WTC11 (cell line): ENCODE measurements at places on chromosomes 3 and 15. TPM values are rescaled to one million over a fixed set of nuclear protein-coding genes. Genes with fewer than 3 reads are reported as not detected.
A peak's percentile ranks its signal among the peaks of the same experiment; 100 is the strongest.

Gene SMARCC1
- total RNA-seq, result 237 to 249 TPM (median 243 TPM) in 3 replicates

DNA sequence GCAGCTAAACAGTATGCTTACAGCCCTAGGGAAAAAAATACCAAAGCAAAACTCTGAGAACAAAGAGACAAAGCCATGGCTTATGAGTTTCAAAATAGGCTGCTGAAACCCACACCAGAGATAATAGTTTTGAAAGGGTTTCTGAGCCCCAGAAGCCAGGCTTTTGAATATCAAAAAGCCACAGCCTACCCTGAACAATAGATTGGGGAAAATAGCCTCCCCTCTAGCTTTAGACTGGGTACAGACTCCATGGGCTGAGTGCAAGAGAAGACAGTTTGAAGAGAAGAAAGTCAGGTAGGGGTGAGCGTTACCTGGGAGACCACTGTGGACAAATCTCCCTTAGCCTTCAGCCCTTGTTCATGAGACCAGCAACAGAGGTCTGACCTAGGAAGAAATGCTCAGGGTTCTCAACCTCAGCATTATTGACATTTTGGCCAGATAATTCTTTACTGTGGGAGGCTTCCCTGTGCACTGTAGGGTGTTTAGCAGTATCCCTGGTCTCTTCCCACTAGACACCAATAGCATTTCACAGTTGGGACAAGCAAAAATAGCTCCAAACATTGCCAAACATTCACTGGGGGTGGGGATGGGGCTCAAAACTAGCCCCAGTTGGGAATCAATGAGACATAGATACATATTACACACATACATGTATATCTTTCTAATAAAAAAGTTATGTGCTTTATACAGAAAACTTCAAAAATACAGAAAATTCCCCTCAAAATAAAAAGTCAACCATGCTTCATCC lies 11.6 kb upstream of the TAFA4 start:
- no peak for DNase-seq

- DNase-seq, result no peak
Observed at GRCh38 chr3:62774221-62774620, 101.0 kb downstream of the CADPS start.

- DNase-seq, result peak; percentile 92
Observed at GRCh38 chr3:122793568-122794416, at the start of gene HSPBAP1. Gene HSPBAP1 (minus strand): TSS chr3:122793831. CDS start chr3:122793680, 151 bp downstream.

DNA sequence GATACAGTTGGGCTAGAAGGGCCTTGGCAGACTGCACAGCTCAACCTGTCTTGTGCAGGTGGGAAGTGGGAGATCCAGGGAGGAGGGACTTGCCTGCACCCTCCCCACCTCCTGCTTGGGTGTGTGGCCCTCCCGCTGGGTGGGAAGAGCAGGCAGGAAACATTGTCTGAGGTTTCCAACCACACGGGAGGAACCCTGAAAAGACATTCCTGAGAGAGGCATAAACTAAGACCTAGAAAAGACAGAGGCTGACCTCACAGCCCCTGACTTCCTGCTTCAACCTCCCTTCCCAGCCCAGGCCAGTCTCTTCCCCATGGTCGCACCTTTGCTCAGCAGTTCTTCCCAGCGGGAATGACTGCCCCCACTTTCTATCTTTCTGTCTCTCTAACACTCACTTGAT lies 46.3 kb upstream of the INSYN1 start:
- DNase-seq, result no peak

Gene STAB1
- total RNA-seq, result 1.9 to 2.6 TPM (median 2.1 TPM) in 3 replicates

Gene NISCH
- total RNA-seq, result 83.7 to 86.3 TPM (median 85.0 TPM) in 3 replicates

DNA sequence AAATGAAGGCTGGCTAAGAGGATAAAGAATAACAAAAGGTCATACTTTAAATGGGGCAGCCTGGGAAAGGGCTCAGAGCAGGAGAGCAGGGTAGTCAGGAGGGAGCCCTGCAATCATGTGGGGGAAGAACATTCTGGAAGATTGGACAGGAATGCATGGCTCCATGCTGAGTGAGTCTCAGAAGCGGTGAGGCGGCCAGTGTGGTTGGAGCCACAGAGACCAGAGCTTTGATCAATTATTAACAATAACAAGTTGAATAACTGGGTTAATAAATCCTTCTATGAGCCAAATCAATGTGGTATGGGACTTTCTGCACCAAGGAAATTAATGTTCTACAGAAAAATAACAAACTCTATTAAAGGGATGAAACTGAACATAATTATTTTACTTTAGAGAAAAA lies 57.9 kb upstream of the DCUN1D1 start:
- no peak for DNase-seq

DNA sequence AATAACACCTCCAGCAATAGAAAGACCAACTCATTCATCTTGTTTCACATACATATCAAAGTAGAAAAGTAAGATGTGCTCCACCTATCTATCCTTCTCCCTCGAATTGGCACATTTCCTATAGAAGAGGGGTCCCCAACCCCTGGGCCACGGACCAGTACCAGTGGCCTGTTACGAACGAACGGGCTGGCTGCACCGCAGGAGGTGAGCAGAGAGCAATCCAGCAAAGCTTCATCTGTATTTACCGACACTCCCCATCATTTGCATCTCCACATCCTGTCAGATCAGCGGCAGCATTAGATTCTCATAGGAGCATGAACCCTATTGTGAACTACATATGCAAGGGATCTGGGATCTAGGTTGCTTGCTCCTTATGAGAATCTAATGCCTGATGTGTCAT lies 95.0 kb upstream of the CGNL1 start:
- peak; percentile 42 for DNase-seq

Gene AMOTL2
- total RNA-seq, result 76.9 to 85.4 TPM (median 79.9 TPM) in 3 replicates

Gene GOLGA8J
- total RNA-seq, result 0.11 to 0.33 TPM in 2 of 3 replicates, not detected in the other

GRCh38 chr3:173676094-173676493 lies 278.6 kb downstream of the NLGN1 start:
- DNase-seq, result no peak

GRCh38 chr3:125072749-125073389 lies 17.1 kb upstream of the HEG1 start:
- no peak for DNase-seq

DNA sequence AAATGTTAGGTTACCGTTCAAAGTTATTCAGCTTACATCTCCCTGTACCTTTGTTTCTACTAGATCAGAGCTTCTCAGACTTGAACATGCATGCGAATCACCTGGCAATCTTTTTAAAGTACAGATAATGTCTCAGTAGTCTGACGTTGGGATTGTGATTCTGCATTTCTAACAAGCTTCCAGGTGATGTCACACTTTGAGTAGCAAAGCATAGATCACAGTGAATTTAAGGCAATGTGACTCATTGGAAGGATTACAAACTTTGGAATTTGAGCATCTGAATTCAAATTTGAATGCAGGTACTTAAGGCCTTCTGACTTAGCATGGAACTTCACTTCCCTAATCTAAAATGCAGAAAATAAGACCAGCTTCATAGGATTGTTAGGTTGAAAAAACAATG lies 10.8 kb upstream of the ZMAT3 start:
- no peak for DNase-seq

Gene SLC2A2
- total RNA-seq, result 0.16 TPM in 1 of 3 replicates, not detected in the others

DNA sequence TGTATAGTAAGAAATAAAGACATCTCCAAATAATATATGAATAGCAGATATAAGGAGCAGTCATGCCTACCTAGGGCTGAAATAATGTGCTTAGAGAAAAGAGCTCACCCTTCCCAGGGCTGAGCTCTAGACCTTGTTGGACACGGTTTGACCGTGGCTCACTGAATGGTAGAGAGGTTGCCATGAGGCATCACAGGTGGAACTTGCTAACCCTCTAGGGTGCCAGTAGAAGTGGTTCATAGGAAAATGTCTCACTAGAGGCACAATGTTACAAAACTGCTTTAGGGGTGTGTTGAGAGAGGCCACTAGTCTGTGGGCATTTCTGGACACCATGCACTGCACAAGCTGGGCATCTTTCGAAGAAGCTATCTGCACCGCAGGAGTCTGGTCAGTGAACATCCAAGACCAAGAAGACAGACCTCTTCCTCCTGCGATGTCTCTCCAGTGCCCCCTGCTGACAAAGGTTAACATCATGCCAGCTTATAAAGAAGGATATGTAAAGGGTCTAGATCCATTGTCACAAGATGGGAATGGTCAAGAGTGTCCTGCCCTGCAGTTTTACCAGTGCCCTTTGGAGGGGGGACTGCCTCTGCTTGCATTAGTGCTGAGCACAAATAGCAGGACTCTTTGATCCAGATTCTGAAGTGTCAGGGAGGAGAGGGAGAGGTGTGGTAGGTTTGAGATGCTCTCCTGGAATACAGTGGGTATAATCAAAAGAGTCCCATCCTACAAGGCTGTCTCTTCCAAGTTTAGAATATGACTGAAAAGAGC lies 266.8 kb downstream of the ZNF385D start:
- peak; percentile 68 for DNase-seq

Gene GALNT15
- total RNA-seq, result 0.15 to 0.21 TPM (median 0.18 TPM) in 3 replicates

- DNase-seq, result no peak
Observed at GRCh38 chr15:64930778-64931371, 19.2 kb downstream of the ANKDD1A start.

DNA sequence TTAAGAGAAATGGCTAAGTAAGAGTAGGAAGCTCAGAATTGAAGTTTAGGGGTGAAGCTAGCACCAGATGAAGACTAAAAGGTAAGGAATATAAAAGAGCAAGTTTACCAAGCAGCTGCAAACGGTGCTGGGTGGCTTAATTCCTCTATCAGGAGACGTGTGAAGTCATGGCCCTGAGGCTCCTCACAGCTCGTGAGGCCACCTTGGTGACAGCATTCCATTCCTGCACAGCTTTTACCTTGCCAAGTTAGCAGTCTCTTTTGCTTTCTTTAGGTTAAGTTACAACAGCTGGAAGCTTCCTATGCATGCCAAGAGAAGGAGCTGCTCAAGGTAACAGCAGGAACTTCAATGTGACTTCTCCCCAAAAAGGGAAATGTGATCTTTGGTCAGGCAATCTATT lies 6.4 kb downstream of the TMCO5A start:
- DNase-seq, result no peak

GRCh38 chr15:67125589-67126502 lies 60.4 kb downstream of the SMAD3 start:
- DNase-seq, result no peak

DNA sequence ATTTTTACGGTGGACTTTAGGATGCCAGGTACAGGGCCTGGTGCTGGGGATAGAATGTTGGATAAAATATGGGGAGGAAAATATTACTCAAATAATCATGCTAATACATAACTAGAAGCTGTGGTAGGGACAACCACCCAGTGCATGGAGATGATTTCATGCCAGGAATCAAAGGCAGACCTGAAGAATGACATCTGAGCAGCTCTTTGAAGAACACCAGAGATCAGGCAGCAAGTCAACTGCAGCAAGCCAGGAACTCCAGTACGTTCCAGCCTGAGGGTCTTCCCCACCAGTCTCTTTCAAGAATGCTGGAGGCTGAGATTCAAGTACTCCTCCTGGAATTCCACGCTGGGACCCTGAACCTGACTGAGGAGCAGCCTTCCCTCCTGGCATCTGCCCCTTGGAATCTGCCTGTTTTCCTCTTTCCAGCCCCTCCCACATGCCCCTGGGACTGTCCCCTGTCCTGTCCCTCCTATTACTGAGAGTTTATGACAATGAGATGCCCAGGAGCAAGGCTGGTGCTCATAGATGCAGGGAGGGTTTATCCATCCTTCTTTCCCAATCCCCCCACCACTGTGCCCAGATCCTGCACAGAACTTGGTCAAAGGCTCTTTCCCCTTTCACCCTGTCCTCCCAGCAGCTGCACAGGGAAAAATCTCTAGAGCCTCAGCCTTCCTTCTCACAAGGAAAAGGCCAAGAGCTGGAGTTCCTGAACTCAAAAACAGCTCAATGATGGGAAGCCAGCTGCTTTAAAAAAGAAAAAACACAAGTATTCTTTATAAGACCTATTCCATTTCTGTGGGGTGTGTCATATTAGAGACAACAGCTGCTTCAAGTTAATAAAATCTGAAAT lies 68.0 kb downstream of the PDZRN3 start:
- peak; percentile 28 for DNase-seq

GRCh38 chr3:133943639-133944141 lies 48.0 kb upstream of the RAB6B start:
- no peak for DNase-seq

Gene DUOXA2
- total RNA-seq, result 0.11 TPM in 1 of 3 replicates, not detected in the others

- no peak for DNase-seq
Observed at GRCh38 chr3:172524611-172525010, 1.4 kb upstream of the TNFSF10 start.

Gene SLC6A11
- 0.85 to 1.5 TPM (median 1.1 TPM) in 3 replicates for total RNA-seq

- DNase-seq, result no peak
Observed at GRCh38 chr3:46080124-46080968, 53.1 kb upstream of the XCR1 start.

DNA sequence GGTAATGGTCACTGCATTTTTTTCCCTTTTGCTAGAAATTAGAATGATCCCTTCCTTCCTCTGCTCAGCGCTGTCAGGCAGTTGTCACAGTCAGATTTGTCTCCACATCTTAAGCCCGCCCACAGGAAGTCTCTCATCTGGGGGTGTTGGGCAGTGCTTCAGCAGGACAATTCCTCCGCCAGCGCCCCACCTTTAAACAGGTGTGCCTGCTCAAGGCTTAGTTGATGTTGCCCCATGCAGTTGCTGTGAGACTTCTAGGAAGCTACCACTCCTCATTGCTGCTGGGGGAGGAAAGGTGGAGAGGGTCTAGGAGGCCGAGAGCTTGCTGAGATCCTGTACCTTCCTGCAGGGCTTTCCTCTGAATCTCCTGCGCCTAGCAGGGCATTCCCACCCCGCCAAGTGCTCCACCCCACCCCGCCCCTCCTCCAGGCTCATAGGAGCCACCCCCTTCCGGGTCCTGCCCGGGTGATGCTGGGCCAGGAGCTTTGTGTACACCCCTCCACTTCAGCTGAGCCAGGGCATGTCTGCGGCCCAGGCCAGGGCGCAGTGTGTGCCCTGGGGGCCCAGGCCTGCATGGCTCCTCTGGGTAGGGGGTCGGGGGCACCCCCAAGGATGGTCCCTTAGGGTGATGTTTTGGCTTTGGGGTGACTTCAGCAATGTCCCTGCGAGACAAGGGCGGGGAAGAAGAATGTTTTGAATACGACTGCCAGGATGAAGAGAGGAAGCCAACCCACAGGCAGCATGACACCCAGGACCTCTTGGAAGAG lies 68.7 kb downstream of the TRAK1 start:
- peak; percentile 86 for DNase-seq

- DNase-seq, result no peak
Observed at GRCh38 chr3:108215871-108216270, 6.4 kb downstream of the IFT57 start.

DNA sequence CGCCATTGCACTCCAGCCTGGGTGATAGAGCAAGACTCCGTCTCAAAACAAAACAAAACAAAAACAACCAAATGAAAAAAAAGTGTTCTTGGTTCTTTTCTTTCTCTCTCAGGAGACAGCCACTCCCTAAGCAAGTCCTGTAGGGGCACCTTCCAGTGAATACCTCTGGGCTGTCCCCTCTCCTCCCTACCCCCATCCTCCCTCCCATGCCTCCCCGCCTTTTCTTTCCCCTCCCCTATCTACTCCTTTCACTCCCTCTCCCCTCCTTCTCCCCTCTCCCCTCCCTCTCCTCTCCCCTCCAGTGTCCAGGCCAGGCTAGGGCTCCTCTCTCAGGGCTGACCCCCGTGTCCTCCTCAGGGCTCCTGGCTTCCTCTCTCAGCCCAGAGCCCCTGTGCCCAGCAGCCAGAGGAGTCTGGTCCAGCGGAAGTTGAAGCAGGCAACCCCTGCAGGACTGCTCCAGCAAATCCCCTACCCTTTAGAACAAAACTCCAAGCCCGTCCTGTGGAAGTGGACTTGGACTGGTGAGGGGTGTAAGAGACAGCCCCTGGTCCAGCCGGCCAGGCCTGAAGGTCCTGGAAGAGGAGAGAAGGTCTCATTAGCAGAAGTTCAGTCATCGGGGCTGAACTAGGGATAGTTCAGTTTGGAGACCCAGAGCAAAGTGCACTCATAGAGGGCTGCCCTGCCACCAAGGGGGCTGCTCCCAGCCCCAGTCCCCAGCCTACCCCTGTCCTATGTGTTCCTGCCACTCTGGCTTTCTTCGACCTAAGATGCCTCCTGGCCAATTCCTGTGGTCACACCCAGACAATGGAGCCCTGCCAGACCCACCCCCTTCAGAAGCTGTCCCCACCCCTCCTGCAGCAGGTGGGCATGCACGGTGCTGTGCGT lies 79.8 kb upstream of the IQSEC1 start:
- DNase-seq, result no peak
